CD4-positive, alpha-beta memory T cell (primary cell): ENCODE measurements at places on chromosomes 4 and X.

DNA sequence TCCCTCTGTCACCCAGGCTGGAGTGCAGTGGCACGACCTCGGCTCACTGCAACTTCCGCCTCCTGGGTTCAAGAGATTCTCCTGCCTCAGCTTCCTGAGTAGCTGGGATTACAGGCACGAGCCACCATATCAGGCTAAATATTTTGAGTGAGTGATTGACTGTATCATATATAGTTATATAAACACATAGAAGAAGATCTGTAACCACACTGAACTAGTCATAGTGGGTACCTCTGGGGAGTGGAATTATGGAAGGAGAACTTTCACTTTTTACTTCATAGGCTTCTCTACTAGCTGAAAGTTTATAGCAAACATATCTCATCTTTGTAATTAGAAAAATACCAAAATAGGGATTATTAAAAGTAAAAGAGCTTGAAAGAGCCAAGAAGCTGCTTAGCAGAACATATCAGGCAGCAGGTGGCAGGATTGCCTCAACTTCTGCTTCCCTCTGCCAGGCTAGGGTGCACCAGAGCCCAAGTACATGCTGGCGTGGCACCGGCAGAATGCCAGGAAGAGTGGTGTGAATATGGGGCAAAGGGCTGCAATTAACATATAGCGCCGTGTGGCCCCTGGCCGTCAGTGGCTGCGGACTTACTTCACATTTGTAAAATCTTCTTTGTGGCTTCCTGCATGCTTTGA, 39.5 kb upstream of the CD40LG start:
- peak; percentile 68 for DNase-seq

DNA sequence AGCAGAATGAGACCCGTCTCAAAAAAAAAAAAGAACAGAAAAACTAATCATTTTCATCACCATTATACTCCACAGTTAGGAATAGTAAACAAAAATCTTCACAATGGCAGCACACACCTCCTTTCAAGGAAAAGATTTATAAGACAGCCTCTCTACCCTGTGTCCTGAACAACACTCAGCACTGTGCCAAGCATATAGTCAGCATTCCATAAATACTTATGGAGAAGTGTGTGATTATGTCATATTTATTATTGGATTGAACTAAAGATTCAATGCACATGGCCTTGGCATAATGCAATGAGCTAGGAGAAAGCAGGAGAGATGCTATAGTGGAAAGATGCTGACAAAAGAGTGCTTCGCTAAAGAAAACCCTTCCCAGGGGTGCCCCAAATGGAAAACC, 52.6 kb downstream of the FAM114A1 start:
- DNase-seq, result no peak

DNA sequence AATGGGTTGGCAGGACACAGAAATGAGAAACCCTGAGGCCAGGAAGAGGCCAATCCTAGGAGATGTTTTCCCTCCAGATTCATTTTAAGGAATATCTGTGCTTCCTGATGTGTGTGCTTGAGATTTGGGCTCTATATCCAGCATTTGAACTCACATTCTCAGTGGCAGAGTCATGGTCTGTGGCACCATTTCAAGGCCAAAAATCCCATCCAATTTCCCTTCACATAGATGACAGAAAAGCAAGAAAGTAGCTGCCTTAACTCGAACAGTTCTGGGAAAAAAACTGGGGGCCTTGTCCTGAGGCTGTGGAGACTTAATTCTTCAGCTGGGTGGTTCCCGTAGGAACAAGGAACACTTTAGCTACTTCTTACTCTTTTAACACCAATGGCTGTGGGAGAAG, 27.4 kb downstream of the TAF7L start:
- DNase-seq, result no peak

- no peak for DNase-seq
Measured at GRCh38 chrX:119672426-119672825, 20.5 kb downstream of the SEPTIN6 start.

DNA sequence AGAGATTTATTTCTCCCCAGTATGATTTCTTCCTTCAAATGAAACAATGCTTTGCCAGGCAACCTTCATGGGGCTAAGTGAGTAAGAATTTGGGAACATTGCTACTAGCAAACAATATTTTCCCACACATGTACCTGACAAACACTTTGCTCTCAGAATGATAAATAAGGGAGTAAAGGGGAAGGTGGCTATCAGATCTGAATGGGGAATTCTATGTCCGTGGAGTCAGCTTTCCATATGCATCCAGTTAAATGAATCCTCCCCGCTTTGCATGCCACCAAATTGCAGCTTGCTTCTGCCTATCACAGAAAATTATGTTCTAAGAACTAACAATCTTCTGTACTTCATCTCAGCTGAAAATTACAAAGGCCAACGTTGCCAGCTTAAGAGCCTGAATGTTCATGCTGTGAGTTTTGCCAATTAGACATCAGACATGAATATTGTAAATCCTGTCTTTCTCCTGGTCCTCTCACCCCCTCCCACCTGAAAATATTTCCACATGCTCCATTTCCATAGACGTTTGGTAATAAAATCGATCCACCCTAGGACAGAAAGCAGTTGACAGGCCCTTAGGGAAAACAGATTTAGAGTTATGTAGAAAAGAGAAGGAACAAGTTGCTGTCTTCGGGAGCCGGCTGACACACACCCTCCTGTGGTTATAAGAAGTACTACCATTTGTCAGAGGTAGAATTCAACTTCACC, 6.3 kb downstream of the MEPE start:
- DNase-seq, result no peak

DNA sequence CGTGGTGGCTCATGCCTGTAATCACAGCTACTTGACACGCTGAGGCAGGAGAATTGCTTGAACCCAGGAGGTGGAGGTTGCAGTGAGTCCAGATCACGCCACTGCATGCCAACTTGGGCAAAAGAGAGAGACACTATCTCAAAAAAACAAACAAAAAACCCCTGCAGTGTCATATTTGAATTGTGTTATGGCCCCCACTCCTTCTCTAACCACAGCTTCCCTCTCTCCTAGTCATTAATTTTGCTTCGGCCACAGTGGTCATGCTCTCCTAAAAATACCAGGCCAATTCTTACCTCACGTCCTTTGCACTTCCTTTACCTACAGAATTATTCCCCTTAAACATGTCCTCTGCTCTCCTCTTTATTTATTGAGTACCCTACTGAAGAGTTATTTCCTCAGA, 206.1 kb downstream of the PPP3CA start:
- no peak for DNase-seq

DNA sequence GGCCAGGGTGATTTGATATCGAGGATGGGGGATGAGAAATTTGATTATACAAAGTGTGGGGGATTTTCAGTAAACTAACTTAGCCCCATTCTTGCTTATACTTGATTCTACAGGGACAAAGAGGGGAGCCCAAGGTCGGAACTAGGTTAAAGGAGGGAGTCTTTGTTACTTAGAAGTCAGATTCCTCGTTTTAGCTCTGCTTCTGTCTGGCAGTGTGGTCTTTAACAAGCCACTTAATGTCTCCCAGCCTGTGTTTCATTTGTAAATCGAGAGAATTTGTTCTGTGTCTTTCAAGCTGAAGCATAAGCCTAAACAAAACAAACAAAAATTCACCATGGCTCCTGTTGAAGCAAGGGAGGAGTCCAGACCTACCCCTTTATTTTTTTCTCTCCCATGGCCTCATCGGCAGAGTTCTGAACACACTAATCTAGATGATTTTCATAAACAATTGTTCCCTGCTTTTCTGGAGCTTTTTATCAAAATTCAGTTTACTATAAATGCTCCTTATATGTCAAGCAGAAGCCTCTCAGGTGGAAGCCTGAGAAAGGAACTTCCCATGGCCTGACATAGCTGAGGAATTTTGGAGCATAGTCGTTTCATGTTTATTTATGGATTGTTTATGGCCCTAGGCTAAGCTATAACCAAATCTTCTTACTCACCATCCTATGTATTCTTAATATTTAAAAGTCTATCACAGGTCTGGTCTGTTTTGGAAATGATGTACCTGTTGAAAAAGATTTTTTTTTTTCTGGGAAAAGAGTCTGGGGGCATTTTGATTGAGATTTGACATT, 62.6 kb upstream of the SYTL5 start:
- DNase-seq, result no peak

DNA sequence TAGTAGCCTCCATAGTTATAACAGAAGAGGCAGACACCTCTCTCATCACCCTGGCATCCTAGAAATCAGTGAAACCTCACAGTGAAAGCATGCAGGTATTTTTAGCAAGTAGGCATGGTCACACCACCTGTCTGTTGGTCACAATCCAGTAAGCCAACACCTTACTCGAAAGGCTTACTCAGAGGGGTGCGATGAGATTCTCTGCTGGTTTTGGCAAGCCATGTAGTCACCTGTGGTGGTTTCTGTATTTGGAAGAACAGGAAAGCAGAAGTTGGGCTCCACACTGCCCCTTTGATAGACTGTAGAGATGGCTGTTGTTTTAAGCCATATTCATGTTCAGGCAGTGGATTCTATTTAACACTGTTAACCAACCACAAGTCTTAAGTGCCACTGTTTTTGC, 134.7 kb downstream of the DCLK2 start:
- DNase-seq, result no peak

- no peak for DNase-seq
Measured at GRCh38 chr4:155687380-155687982, 20.8 kb downstream of the GUCY1A1 start.

- DNase-seq, result peak; percentile 21
Measured at GRCh38 chr4:72567821-72568675, 973 bp downstream of the ADAMTS3 start.
